Prostate gland (tissue), 2 donors: ENCODE measurements at places on chromosomes 11 and 22. TPM values are rescaled to one million over a fixed set of nuclear protein-coding genes. Genes with fewer than 3 reads are reported as not detected.

Gene CHRM4
- not detected for total RNA-seq

Gene GRIK4
- 1.7 TPM for total RNA-seq

GRCh38 chr11:70068950-70069349, 9.2 kb upstream of the ANO1 start:
- DNase-seq = no peak

GRCh38 chr11:70226183-70226582, 23.1 kb downstream of the FADD start:
- no peak for DNase-seq

Gene SYCE3
- total RNA-seq = 10.2 TPM

Gene KRTAP5-8
- not detected for total RNA-seq

DNA sequence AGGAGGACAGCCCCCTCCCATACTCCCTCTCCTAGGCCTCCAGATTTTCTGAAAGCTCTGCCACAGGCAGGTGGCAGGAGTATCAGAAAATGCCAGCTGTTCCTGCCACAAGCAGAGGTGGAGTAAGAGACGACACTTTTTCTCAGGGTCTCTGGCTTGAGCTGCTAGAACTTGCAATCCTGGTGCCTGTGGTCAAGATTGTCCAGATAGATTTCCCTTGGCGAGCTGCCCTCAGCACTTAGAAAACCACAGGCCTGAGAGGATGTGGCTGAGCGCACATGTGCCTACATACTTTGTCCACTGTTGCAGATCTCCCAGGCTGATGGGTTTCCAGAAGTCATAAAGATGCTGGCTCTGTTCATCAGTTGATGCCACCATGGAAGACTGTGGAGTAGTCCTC, 65.7 kb upstream of the NAV2 start:
- no peak for DNase-seq

DNA sequence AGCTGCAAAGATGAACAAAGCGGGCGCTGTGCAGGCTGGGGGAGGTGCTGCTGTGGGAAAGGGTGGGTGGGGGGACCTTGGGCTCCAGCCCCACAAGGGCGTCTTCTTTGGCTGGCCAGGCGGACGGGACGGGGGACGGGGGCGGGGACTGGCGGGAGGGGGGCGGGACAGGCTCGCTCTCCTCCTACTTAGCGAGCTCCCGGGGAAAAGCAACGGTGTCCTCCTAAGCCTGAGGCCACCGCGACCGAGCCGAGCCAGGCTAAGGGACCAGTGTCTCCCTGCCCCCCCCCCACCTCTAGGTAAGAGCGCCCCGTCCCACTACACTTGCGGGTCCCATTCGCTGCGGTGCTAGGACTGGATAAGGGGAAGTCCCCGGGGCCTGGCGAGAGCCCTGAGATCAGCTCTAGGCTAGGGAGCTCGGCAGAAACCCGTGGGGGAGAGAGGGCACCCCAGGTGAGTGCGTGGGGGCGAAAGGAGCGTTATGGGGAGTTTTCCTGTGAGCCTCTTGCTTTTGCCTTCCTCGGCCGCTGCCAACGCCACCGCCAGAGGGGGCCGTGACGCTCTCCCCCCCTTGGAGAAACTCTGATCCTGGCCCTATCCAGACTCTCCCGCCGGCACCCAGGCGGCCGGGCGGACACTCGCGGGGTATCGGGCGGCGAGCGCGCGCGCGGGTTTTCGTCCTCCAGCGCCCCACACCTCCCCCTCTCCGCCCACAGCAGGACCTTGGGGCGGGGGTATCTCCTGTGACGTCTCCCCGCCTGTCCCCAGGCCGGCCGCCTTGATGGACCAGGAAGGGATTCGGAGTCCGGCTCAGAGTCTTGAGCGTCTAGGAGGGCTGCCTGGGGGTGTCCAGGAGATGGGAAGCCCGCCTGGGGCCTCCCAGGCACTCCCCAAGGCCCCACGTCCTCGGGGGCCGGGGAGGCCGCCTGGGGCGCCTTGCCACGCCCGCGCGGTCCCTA, at the start of gene PHLDB1:
Gene PHLDB1 (plus strand): TSS at position 215 of the 959 bp plus-strand sequence. CDS start 6,222 bp downstream, outside the sequence.
- DNase-seq = peak; percentile 58

DNA sequence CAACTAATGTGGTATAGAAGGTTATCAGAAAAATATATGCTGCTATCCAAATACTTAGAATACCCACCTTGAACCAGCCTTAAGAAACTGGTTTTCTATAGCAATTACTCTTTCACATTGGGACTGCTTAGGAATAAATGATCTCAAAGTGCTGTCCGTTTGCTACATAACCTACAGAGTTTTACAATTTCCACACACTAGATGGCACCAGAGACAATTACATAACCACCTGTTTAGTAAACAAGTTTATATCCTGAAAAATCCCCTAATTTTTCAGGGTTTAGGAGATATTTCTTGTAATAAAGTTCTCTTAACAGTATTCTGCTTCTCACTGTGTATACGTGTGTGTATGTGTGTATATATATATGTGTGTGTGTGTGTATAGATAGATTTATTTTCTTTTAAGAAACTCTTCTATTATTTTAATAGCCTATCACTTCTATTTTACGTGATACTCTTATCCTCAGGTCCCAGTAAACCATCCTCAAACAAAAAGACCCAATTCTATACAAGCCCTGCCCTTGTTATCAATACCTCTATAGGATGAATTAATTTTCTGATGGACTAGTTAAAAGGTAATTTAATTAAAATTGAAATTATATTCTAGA, 6.7 kb upstream of the OR5I1 start:
- DNase-seq = no peak

Gene SSTR3
- total RNA-seq = 46.4 TPM

GRCh38 chr11:68312117-68312779, at the start of gene LRP5:
TSS of gene LRP5 (plus strand) at chr11:68312591. CDS start at chr11:68312715, 124 bp downstream.
- no peak for DNase-seq

DNA sequence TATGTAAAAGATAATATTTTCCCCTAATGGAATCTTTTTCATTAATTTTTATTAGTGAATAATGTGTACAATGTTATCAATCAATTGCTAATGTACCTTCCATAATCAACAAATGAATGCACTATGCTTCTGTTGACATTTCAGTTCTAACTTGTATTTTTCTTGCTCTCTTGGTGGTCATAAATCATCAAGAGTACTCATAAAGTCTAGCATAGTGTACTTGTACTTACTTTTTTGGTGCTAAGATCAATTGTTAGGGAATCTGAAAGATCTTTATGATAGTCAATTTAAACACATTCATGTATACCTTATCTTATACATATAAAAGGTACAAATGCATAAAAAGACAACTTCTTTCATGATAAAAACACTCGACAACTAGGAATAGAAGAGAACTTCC, 10.5 kb downstream of the ENTHD1 start:
- no peak for DNase-seq
